NCI-H1436 (cell line): ENCODE measurements at places on chromosomes 1 and 21.

- no peak for DNase-seq
Measured at GRCh38 chr1:184881941-184882913, 92.1 kb downstream of the NIBAN1 start.

DNA sequence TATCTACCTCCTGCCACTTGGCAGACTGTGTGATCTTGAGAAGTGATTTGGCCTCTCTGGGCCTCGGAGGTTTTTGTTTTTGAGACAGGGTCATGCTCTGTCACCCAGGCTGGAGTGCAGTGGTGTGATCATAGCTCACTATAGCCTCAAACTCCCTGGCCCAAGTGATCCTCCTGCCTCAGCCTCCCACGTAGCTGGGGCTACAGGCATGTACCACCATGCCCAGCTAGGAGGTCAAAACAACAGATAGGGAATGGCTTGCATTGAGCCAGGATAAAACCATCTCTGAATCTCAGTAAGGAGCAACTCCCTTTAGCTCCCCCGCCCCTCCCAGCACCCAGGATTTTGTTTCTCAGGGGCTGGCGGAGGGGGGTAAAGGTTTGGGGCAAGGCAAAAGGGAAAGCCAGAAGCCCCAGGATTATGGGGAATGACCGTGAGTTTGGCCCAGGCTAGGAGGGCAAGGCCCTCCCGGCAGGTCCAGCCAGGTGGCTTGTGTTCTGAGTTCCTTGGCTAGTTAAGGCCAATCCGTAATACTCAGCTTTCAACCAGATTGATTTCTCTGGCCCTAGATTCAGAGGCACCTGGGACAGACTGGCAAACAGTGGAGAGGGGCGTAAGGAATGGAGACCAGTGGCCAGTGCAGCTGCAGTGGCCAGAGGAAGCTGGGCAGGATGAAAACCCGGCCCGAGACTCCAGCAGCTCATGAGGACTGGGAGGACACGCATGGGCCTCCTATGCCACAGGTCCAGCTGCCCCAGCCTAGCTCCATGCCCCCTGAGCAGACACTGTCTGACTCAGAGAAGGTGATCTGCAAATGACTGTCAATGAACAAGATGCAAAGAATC is 130.1 kb downstream of the DMRTB1 start:
- no peak for DNase-seq

DNA sequence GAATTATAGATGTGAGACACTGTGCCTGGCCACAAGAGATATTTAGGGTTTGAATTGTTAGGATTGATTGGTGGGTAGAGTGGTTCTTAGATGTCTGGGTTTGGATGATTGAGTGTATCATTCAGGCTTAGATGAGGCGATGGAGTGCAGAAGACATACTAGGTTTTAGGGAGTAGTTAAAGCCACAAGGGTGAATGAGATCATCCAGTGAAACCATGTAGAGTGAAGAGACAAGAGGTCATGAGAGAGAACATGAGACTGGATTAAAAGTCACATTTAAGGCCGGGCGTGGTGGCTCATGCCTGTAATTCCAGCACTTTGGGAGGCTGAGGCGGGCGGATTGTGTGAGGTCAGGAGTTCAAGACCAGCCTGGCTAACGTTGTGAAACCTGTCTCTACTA is 37.2 kb downstream of the ZFYVE9 start:
- no peak for DNase-seq

- no peak for DNase-seq
Measured at GRCh38 chr1:184637664-184638240, 116.9 kb downstream of the EDEM3 start.

GRCh38 chr1:172460177-172460576 is 16.3 kb upstream of the PIGC start:
- no peak for DNase-seq

- no peak for DNase-seq
Measured at GRCh38 chr1:18010945-18011344, 96.7 kb upstream of the IGSF21 start.

DNA sequence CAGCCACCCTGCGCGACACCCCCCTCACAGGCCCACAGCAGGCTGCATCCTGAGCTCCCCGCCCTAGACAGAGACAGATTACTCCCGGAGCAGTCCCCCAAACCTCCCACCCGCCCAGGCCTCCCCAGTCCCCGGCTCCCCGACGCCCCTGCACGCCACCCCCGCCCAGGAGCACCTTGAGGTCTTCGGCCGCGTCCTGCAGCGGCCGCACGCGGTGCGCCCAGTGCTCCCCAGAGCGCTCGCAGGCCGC is 731 bp downstream of the TRIM11 start:
- no peak for DNase-seq

DNA sequence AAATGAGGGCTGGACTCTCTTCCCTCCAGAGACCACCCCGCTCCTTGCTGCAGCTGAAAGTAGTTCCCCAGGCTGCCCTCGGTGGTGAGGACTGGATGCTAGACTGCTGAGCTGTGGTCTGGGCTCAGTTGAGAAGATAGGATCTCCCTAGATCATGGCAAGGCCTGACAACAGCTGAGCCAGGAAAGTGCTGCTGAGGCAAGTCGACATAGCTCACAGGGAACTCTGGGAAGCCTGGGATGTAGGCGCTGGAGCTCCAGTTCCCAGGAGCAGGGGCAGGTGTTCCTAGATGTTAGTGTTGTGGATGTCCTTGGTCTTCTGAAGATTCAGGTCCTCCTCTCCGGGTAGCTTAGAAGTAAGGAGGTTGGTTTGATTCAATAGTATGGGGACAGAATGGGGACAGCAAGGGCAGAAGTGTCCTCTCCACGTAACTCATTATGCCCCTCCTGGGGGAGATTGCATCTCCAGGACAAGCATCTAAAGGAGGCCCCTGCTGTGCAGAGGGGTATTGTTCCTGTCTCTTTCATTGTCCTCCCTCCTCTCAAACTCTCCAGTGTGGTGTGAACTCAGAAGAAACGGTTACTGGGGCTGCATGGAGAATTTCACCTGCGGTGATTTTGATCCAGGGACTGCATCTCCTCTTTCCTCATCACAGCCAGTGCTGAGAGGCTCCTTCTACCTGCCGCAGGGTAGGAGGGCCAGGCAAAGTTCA is 3.7 kb downstream of the CYB561D1 start:
- no peak for DNase-seq

GRCh38 chr1:210323957-210324356 is 4.7 kb upstream of the HHAT start:
- DNase-seq, result no peak

- no peak for DNase-seq
Measured at GRCh38 chr1:234932106-234932505, 196.5 kb downstream of the TOMM20 start.

GRCh38 chr1:6962996-6963911 is 178.0 kb downstream of the CAMTA1 start:
- DNase-seq, result no peak

DNA sequence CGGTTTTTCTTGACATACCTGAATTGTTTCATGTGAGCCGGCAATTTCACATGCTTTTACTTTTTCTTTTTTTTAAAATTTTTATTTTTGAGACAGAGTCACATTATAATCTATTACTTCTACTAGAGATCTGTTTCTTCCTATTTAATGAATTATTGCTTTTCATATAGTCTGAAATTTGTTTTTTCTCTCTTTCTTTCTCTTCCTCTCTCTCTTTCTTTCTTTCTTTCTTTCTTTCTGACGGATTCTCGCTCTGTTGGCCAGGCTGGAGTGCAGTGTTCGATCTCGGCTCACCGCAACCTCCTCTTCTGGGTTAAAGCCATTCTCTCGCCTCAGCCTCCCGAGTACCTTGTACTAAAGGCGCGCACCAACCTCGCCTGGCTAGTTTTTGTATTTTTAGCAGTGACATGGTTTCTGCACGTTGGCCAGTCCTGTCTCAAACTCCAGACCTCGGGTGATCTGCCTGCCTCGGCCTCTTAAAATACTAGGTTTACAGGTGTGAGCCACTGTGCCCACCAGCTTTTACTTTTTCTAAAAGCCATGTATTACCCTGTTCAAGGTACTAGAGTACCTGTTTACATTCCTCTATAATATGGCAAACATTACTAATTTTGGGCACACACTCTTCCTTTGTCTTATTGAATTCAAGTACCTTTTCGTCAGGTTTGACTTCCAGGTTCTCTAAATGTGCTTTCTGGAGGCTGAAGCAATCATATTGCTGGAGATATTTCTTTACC is 86.5 kb upstream of the RHOU start:
- DNase-seq, result no peak

- peak; percentile 8 for DNase-seq
Measured at GRCh38 chr1:163980394-163980793, 578.6 kb upstream of the PBX1 start.

GRCh38 chr1:2476061-2476999 is at the start of gene PLCH2:
TSS of gene PLCH2 (plus strand) at chr1:2476289. CDS start at chr1:2476589, 300 bp downstream.
- DNase-seq, result no peak

DNA sequence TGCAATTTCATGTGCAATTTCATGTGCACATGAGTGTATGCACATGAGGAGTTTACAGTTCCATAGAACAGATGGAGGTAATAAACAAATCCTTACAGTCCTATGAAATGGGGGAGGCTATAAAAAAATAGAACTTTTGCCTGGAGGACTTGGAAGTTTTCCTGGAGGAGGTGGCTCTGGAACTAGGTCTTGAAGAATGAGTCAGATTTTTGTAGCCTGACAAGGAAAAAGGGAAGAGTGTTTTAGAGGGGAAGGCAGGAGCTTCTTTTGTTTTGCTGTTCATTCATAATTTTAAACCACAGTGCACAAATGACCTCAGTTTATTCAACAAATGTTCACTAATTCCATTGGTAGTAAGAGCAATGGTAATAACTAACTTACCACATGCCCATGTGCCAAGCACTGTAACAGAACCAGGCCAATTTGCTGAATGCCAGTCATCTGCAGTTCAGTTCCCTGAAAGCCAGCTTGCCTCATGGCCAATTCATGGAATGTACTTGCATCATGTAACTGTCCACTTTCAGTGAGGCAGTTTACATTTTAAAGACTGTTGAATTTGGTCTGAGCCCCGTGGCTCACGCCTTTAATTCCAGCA is 2.7 kb downstream of the DIO1 start:
- no peak for DNase-seq

- no peak for DNase-seq
Measured at GRCh38 chr1:46400421-46400820, 6.3 kb downstream of the FAAH start.
